ENCODE measurements at places on chromosomes 6 and 20.

DNA sequence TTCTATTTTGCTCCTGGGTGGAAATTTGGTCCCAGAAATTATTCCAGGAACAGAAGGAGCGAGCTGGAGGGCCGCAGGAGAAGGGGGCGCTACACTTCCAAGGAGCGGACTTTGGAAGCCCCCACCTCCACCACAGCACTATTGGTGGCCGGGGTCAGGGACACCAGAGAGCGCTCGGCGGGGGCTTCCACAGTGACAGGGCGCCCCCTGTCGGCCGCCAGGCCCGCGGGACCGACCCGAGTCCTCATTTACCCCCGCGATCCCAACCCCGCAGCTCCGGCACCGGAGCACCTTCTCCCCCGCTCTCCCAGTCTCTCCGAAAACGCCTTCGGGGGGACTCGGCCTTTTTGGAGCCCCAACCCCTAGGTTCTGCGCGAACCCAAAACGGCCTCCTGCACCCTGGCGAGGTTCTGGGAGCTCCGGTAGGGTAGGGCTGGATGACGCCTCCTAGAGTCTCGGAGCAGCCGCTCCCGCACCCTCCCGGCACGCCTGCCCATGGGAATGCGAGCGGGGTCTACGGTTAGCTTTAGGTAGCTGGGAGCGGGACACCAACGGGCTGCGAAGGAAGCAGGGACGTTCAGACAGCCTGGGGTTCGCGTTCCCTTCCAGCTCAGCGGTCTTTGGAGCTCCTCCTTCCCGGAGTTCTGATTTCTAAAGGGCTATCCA is 2.4 kb upstream of the FOXA2 start:
- no peak for DNase-seq

- no peak for DNase-seq
Measured at GRCh38 chr6:3800850-3801591, 48.2 kb upstream of the FAM50B start.

- DNase-seq, result peak; percentile 50
Measured at GRCh38 chr6:23181356-23182110, 612.2 kb downstream of the HDGFL1 start.

DNA sequence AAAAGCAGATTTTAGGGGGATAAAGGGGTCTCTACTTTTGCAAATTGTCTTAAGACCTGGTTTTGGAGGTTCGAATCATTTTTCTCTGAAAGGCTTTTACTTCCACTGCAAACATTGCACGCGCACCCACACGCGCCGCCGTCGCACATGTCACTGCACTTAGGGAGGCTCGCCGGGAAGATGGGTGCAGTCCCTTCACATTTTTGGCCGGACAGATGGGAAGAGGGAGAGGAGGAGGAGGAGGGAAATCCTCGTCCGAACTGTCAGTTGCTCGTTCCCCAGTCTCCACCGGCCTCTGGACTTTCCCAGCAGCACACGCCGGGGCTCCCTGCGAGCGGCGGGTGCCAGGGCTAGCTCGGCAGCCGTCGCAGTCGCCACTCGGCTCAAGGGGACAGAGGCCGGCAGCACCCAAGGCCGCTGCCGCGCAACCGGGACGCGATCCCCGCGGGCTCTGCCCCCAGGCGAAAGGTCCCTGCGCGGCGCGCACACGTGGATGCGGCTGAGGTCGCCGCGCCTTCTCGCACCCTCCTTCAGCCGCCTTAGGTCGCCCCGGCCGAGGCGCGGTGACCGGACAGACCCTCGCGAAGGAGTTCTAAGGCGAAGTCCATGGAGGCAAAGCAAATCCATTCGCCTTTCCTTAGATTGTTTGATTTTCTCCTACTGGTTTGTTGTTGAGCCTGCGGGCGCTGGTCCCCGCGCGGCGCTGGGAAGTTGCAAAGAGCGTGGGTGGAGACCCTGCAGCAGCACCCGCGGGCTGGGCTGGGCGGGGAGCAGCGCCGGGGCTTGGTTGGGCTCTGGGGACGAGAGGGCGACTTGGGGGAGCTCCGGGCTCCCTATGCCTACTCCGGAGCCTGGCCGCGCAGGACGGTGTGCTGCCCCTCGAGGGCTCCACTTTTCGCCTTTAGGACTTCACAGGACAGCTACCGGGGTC is 1.2 kb downstream of the MYB start:
- peak; percentile 43 for DNase-seq

DNA sequence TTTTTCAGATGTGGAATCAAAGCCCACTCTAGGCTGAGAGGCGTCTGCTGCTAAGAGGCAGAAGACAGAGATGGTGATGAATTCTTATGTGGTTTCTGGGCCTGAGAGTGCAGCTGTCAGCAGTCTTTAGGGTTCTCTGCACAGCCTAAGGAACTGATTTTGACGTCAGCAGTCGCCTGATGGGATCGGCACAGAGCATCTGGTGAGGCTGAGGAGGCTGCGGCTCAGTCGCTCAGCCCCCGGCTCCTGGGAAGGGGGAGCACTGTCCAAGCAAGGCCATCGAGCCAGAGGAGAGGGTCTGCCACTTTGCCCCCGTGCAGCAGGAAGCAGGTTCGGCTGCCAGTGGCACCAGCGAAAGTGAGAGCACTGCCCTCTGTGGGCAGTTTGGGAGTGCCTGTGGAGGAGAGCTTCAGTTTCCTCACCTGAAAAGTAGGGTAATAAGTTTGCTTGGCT is 92.5 kb downstream of the TCP11 start:
- DNase-seq, result no peak

- no peak for DNase-seq
Measured at GRCh38 chr6:46648869-46649492, 3.6 kb downstream of the CYP39A1 start.

- no peak for DNase-seq
Measured at GRCh38 chr6:154715446-154715845, 17.8 kb upstream of the SCAF8 start.

DNA sequence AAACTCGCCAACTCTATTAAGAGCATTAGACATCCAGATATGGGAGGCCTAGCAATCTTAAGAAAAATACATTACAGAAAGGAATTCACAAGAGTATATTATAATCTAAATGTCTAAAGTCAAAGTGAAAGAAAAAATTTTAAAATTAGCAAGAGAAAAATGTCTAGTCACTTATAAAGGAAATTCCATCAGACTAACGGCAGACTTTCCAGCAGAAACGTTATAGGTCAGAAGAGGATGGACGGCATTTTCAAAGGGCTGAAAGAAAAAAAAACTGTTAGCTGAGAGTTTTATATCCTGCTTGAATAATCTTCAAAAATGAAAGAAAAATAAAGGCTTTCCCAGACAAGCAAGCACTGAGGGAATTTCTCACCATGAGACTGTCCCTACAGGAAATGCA is 269.0 kb downstream of the HDGFL1 start:
- no peak for DNase-seq

- no peak for DNase-seq
Measured at GRCh38 chr6:80287112-80287511, 180.6 kb downstream of the BCKDHB start.

DNA sequence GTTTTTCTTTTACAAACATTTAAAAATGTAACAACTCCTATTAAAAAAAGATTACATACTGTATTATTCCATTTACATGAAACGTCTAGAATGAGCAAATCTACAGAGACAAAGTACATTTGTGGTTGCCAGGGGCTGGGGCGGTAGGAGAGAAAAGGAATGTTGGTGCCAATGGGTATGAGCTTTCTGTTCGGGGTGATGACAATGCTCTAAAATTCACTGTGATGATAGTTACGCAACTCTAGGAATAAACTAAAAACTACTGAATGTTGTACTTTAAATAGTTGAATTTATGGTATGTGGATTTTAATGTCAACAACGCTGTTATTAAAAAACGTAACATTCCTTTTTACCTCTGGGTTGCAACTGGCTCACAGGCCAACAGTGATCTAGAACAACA is 211.1 kb downstream of the GMDS start:
- DNase-seq, result no peak

DNA sequence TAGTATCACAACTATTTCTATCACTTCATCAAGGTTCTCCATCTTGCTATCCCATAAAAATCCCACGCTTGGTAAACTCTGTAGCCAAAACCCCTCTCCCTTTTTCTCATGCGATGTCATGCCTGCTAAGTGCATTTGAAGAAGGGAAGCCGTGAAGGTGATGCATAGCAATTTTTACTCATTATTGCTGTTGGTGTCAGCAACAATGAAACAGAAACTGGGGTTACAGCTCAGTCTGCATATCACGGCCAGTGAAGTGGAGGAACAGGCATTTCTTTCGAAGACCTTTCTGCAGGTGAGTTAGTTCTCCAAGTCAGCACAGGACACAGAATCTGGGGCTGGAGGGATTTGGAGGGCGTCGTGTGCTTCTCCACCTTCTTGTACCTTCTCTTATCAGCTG is 5.8 kb downstream of the UNC93A start:
- no peak for DNase-seq

DNA sequence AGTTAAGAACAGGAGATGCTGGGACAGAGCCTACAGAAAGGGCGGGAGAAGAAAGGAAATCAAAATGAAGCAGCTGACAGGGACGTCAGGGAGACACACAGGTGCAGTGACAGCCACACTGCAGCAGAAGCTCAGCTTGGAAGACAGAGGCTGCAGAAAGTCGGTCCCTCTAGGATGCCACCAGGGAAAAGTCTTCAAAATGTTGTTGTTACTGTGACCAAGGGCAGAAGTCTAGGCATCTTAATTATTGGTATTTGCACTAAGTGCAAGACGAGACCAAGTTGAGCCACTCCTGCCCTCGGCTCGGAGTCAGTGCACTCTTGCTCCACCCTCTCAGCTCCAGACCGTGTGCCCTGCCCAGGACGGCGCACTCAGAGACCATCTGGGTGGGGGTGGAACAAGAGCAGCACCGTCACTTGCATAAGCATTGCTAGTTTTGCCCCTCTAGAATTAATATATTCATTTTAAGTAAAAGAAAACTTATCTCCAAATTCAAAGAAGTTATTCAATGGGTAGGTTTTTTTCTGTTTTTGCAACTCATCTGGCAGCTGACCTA is 2.6 kb downstream of the PRR18 start:
- no peak for DNase-seq

DNA sequence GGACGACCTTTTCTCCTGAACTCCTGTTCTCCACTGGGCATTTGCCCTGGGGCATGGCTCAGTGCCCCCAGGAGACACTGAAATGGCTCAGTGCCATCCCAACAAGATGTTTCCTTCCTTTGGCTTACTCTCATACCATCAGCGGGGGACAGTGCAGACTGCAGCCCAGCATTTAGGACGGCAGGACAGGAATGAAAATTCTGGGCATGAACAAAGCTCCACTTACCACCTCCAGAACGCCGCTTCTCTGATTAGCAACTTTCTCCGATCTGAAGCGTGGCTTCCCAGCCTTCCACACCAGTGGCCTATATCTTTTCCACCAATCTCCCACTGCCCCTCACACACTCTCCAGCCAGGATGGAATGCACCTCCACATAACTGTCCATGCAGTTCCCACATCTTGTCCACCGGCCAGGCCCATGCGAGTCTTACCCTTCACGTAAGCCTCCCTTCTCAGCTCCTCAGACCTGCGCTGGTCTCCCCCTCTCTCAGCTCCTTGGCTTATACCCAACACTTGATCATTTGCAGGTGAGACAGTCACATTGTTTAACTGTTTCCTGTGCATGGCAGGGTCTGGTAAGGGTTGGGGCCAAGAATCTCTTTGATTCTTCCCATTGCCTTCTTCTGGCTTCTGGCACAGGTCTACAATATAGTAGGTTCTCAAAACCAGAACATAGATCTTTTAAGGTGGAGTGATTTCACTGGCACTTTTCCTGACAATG is 114.5 kb downstream of the FYN start:
- DNase-seq, result no peak

DNA sequence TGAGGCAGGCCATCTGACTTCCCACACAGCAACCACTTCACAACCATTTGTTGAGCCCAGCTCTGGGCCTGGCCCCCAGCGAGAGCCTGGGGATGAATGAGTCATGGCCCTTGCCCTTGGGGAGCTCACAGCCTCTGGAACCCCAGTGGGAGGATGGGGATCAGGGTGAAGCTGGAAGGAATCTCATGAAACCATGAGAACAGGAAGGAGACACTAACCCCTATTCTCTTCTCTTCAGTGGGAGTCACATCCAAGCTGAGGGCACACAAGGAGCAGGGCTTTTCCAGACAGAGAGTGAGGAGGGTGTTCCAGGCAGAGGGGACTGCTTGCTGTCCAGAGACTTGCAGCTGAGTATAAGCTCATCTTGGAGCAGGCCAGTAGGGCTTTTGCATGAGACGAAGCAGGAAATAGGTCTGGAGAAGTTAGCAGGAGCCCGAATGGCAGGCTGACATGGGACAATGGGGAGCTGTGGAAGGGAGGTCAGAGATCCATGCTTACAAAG is 7.5 kb downstream of the FOXS1 start:
- no peak for DNase-seq

- peak; percentile 42 for DNase-seq
Measured at GRCh38 chr6:56842686-56843475, 112.0 kb upstream of the BEND6 start.

DNA sequence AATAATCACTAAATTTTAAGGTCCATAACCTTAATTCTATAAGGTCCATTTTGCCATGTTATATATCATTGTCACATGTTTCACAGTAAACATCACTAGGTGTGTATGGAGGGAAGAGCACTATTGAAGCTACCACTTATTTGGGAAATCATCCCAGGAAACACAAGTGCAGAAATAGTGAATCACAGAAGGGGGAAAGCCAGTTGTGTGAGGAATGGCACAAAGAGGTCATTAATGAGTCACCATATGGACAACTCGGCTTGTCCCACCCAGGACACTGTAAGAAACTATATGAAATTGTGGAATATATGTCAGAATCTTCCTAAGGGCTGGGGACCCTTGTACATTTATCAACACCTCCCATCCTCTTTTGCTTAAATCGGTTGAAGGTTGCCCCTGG is 13.7 kb downstream of the BTN3A1 start:
- DNase-seq, result no peak

DNA sequence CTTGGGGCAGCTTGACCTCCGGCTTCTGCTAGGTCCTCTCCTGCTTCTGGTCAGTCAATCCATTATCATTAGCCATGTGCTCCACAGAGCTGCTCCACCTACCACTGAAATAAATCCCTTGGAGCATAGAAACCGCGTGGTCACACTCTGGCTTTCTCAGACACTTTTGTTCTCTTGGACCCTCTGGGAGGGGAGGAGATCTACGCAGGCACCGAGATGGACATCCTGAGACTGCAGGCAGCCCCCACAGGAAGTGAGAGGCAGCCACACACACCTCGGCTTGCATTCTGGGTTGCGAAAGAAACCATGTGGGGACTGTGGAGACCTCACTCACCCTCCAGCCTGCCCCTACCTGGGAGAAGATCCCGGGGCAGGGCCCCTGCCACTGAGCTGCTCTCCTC is 79.5 kb downstream of the FYN start:
- no peak for DNase-seq

GRCh38 chr20:4711511-4711910 is 10.2 kb upstream of the PRND start:
- DNase-seq, result no peak

GRCh38 chr6:163098827-163099479 is 315.6 kb upstream of the QKI start:
- no peak for DNase-seq

DNA sequence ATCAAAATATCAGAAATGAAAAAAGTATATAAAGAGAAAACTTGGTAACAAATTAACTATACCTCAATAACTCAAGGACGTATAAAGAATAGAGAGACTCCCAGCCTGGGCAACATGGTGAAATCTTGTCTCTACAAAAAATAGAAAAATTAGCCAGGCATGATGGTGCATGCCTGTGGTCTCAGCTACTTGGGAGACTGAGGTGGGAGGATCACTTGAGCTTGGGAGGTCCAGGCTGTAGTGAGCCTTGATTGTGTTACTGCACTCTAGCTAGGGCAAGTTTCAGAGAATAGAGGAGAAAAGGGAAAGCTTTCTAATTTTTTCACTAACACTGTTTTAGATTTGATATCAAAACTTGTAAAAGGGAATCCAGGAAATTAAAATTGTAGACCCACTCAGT is 295.9 kb downstream of the GJA1 start:
- no peak for DNase-seq

Measured in NCI-H1105 (cell line).